ENCODE measurements at places on chromosomes 7 and 10.

GRCh38 chr10:122550983-122551382, 9.6 kb upstream of the DMBT1 start:
- no peak for DNase-seq

- DNase-seq = no peak
Observed at GRCh38 chr7:79495544-79496272, 42.2 kb upstream of the MAGI2 start.

DNA sequence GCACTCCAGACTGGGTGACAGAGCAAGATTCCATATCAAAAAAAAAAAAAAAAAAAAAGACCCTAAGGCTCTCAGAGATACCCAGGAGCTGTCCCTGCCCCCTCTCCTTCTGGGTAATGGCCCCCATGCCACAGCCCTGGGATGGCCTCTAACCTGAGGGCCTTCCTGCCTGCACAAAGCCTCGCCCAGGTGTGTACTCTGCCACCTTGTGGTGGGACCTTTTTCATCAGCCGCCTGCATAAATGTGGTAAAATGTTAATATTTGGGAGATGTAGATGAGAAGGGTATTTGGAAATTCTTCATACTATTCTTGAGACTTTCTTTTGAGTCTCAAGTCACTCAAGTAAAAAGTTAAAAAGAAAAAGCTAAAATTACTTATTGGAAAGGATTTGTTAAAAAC, 46.3 kb upstream of the RNF216 start:
- peak; percentile 55 for DNase-seq

DNA sequence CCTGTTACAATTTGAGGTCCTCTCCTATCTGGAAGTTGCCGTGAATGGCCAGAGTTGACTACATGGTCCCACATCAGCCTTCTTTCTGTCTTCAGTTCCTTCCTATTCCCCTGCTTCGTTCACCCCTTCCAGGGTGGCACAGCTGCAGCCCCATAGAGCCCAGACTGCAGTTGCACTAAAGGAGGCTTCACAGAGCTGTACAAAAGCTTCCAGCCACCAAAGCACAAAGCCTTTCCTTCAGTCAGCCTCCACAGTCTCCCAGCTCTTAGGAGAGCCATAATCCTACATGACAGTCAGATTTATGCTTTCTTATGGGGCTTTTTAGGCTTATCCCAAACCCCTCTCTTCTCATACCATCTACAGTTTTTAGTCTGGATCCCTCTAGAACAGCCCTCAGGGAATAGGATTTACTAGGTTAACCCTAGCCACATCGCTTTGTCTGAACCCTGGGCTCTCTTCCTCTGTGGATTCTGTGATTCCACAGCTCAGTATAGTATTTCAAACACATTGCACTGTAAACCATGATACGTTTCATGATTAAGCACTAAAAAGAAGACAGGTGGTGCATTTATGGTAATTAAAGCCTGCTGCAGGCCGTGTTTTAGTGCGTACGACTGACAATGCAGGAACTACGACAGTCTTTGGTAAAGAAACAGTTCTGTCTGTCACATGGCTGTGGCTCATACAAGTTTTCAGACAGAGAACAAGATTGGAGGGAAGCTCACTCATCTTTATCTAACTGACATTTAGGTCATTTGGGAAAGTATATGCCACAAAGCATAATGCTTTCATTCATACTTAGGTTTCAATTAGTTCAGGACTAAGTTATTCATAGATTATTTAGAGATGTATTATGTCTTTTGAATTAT, 208.3 kb upstream of the KMT2E start:
- no peak for DNase-seq

GRCh38 chr10:3924344-3924743, 139.3 kb upstream of the KLF6 start:
- DNase-seq = no peak

GRCh38 chr10:360653-361052, 225.4 kb downstream of the ZMYND11 start:
- no peak for DNase-seq

GRCh38 chr10:82308641-82309040, 433.6 kb downstream of the NRG3 start:
- DNase-seq = no peak

- DNase-seq = no peak
Observed at GRCh38 chr7:156604311-156604710, 36.3 kb upstream of the RNF32 start.

DNA sequence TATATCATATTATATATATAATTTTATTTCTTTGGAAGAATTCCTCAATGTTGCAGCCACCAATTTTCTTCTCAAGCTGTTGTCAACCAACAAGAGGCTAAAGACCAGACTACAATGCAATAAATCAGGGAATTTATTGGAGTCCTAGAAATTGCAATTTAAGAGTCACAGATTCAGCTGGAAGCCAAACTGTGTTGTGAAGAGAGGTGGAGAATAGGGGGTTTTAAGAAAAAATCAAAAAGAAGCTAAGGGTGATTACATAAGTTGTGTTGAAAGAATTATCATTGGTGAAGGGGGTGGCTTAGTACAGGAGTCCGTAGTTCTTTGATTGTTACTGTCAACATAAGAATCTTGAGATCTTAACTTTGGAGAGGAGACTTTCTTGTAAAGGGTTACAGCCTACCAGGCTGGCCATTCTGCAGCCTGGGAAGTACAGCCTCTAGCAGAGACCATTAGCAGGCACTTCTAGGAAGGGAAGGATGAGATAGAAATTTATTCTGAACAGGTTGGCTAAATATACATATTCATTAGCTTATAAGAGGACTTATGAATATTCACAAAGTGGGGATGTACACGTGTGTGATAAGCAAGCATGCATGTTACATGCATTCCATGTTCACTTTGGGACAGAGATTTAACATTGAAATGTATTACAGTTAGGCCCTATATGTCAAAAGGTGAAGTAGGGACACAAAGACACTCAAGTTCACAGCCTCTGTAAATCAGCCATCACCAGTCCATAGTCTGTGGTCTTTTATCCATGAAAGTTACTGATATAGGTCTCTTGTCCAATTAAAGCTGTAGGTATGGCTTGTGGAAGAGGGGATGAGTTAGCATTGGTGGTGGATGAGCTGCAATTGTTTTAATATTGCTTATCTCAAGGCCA, 8.3 kb upstream of the TMEM168 start:
- no peak for DNase-seq

GRCh38 chr7:157488966-157489365, 152.2 kb downstream of the DNAJB6 start:
- DNase-seq = peak; percentile 14

- DNase-seq = no peak
Observed at GRCh38 chr7:77791336-77791735, 6.9 kb downstream of the TMEM60 start.

- DNase-seq = no peak
Observed at GRCh38 chr7:2616387-2617324, 15.1 kb upstream of the TTYH3 start.

DNA sequence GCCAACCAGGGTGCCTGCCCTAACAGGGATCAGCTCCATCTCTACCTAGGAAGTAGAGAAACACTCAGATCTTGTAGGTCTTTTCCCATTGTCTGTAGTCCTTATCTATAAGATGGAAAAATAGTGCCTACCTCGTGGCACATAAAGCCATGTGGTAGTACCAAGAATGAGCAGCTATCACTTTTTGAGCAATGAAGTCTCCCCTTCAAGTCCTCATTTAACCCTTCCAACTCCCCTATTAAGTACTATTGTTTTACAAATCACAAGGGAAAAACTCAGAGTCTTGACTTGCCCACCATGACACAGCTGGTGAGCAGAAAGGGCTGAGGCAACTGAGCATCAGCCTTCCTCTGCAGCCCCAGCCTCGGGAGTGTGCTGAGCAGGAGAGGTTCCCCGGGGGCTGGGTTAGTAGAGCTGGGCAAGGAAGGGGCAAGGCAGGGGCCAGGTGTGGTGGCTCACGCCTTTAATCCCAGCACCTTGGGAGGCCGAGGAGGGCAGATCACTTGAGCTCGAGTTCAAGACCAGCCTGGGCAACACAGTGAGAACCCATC, 3.3 kb downstream of the FRAT2 start:
- no peak for DNase-seq

- DNase-seq = no peak
Observed at GRCh38 chr10:85152496-85152895, 824.1 kb downstream of the CCSER2 start.

GRCh38 chr10:78176320-78177317, 143.0 kb downstream of the RPS24 start:
- DNase-seq = no peak

- no peak for DNase-seq
Observed at GRCh38 chr10:27369880-27370279, 129.3 kb upstream of the ACBD5 start.

DNA sequence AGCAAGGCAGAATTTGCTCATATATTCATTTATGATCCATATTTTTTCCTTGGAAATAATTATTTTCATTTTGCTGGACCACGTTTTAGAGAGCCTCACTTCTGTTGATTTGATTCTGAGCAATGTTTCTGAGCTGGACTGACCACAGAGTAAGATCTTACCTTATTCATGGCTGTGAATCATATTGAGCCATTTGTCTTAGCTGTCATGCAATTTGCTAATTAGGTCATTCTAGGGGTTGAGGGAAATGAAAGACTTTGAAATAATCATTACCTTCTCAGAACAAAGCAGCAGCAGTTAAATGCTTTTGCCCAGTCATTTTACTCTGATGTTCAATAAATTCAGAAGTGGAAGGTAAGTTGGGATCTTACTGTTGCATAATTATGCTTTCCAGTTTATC, 251.4 kb downstream of the SDK1 start:
- DNase-seq = no peak

GRCh38 chr10:80275756-80276155, 13.7 kb downstream of the MAT1A start:
- DNase-seq = no peak

DNA sequence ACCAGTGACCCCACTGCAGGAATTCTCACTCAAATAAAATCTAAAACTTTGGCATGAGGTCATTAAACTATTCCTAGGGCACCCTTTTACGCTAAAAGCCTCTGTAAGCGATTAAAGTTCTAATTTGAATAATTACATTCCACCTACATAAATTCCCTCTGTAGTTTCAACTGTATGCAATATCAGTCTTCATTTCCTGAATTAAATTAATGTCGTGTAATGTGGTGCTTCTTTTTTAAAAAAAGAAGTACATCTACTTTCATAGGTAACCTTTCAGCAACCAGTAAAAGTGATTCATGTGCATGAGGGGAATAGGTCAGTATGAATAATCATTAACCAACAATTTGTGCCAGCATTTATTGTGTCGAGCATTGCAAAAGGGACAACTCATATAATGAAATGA, 44.7 kb downstream of the IMMP2L start:
- DNase-seq = no peak

DNA sequence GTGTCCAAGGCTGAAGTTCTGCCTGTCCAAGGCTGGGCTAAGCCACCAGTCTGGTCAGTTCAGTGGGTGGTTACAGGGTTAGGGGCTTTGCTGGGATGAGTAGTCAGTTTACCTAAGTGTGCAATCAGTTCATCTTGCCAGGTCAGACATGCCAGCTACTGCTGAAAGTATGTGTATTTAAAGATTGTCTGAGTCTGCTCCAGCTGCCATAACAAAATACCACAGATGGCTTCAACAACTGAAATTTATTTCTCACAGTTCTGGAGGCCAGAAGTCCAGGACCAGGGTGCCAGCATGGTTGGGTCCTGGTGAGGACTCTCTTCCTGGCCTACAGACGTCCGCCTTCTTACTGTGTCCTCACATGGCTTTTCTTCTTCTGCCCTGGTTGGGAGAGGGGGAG, 52.4 kb upstream of the TNS3 start:
- DNase-seq = no peak

- DNase-seq = no peak
Observed at GRCh38 chr7:50281680-50282445, 22.7 kb upstream of the IKZF1 start.

GRCh38 chr10:48451969-48452878, 145.7 kb downstream of the MAPK8 start:
- DNase-seq = no peak

DNA sequence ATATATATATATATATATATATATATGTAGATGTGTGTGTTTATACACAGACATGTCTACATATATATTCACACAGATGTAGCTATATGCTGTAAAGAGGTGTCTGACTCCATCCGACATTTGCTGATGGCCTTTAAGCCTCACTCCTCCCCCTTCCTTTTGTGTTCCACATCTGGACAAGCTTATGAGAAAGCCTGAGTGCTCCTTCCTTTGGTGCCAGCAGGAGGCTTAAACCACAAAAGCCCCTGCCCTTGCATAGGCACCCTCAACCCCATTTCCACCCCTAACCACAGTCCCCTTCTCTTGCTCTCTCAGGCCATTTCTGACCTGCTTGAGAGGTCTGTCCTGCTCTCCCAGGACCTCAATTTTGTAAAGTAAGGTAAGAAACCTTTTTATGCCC, 98.7 kb downstream of the SVOPL start:
- no peak for DNase-seq

DNA sequence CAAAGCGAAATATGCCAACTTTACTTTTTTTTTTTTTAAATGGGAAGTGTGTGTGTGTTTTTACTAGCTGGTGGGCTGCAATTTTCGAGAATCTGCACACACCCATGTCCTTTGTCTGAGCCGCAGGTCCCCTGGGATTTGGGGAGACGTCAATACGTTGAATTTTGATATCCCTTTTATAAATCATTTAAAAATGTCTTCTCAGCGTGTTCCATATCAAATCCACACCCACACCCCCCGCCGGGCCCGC, 404 bp upstream of the FMC1 start:
- no peak for DNase-seq

- DNase-seq = no peak
Observed at GRCh38 chr10:61323726-61324125, 129.5 kb downstream of the TMEM26 start.

- peak; percentile 53 for DNase-seq
Observed at GRCh38 chr7:134513169-134513752, 14.1 kb upstream of the AKR1B10 start.

GRCh38 chr10:80046629-80047441, 31.6 kb upstream of the TMEM254 start:
- DNase-seq = peak; percentile 80

GRCh38 chr7:149716007-149716931, 57.1 kb downstream of the ZNF467 start:
- DNase-seq = peak; percentile 18

GRCh38 chr10:78594559-78595268, 474.1 kb upstream of the ZMIZ1 start:
- DNase-seq = no peak

DNA sequence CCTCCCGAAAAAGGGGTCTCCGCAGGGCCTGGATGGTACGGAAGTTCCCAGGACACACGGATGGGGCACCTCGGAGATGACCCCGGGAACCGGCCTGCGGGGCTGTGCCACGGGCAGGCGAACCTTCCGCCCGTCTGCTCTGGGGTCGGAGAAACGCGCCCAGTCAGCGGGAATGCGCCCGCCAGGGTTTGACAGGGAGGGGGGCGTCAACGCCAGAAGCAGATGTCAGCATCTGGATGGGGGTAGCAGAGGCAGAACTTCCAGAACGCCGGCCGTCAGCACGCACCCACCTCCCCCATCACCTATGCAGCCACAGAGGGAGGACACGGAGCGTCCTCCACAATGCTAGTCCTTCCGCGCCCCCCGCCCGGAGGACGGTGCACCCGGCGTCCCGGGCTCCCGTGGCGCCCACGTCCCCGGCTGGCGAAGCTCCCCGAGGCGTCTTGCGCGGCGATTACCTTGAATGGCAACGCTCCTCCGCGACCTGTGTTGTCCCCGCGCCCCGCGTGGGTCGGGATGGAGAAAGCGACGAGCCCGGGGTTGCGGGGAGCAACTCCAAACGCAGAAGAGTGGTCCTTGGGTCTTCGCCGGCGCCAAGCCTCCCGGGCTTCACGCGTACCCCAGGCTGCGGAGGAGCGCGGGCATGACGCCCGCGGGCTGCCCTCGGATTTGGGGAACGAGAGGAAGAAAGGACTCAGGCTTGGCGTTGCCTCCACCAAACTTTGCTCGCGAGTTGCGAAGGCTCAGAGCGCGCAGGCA, 561 bp downstream of the FGFR2 start:
- DNase-seq = peak; percentile 23
